HFFc6 (cell line): ENCODE measurements at places on chromosomes 3 and 15. TPM values are rescaled to one million over a fixed set of nuclear protein-coding genes. Genes with fewer than 3 reads are reported as not detected.
A peak's percentile ranks its signal among the peaks of the same experiment; 100 is the strongest.

DNA sequence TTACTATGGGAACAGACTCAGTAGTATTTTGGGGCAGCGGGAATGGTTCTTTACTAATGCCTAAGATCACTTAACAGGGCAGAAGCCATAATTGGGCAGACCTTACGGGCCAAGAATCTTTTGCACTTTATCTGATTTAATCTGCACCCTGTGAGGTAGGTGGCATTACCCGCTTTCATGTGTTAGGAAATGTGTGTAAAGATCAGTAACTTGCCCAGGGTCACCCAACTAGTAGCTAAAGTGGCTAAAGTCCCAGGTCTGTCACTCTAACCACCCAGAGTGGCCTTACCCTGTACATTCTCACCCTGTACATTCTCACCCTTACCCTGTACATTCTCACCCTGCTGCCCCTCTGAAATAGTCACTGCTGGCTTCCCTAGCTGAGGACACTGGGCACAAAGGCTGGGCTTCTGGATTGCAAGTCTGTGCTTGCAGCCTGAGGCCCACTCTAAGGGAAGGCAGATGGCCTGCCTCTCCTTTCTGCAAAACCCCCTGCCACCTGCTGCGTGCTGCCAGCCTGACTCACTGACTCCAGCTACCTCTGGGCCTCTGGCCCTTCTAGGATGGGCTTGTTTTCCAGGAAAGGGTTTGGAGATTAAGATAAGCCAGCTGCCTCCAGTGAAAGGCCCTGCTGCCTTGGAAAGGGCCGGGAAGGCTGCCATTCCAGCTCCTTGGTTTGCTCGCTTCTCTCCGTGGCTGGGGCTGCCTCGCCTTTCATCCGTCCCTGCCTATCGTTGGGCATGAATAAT is 37.5 kb upstream of the MYZAP start:
- H3K36me3 ChIP-seq, result no peaks in the 10 kb centered on the region
- DNase-seq, result no peak
- peaks cover 48% of the 10 kb centered on the region for H3K4me1 ChIP-seq
- no peak overlapping the region for H3K27ac ChIP-seq
- H3K4me3 ChIP-seq, result no peak overlapping the region

Gene EPB42
- not detected in 3 replicates for total RNA-seq

- peaks cover 12% of the 10 kb centered on the region for H3K4me1 ChIP-seq
- no peak for DNase-seq
- H3K4me3 ChIP-seq, result no peak overlapping the region
- peaks cover 6% of the 10 kb centered on the region; the same call in 1 of the 2 replicates for H3K27me3 ChIP-seq
These were observed 223.0 kb downstream of the SLCO3A1 start for GRCh38 chr15:92076541-92076940.

GRCh38 chr15:60128000-60128376 is 123.9 kb downstream of the FOXB1 start:
- peak overlapping the region; percentile 74 for H3K27ac ChIP-seq
- peaks cover 4% of the 10 kb centered on the region for H3K27me3 ChIP-seq
- H3K4me3 ChIP-seq, result peak overlapping the region; percentile 96

DNA sequence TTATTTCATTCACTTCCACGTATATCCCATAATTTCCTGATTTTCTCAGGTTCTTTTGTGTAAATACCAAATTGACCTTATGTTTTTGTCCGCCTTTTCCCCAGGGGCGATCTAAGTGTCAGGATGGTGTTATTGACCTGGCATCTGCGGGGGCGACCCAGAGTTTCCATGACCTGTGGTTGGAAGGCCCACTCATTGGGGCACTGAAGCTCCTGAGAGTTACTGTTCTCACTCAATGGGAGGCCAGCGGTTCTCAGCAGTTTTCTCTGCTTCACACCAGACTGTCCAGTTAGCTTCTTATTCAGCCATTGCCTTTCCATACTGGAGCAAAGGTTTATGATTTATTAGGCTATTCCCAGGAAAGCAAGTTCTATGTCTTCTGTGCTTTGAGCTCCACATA is 53.3 kb downstream of the B3GALNT1 start:
- H3K4me3 ChIP-seq, result no peak overlapping the region
- H3K4me1 ChIP-seq, result no peaks in the 10 kb centered on the region
- no peak overlapping the region for H3K27ac ChIP-seq
- H3K36me3 ChIP-seq, result no peaks in the 10 kb centered on the region
- DNase-seq, result no peak

Gene CPEB1
- 4.2 to 6.7 TPM (median 5.2 TPM) in 3 replicates for total RNA-seq

GRCh38 chr3:123130079-123130750 is 63.4 kb downstream of the PDIA5 start:
- no peak for DNase-seq
- peaks cover 8% of the 10 kb centered on the region for H3K4me1 ChIP-seq

Gene LHFPL4
- not detected in 3 replicates for total RNA-seq
